SIG-M5 (cell line): ENCODE measurements at places on chromosomes 7 and 10.

DNA sequence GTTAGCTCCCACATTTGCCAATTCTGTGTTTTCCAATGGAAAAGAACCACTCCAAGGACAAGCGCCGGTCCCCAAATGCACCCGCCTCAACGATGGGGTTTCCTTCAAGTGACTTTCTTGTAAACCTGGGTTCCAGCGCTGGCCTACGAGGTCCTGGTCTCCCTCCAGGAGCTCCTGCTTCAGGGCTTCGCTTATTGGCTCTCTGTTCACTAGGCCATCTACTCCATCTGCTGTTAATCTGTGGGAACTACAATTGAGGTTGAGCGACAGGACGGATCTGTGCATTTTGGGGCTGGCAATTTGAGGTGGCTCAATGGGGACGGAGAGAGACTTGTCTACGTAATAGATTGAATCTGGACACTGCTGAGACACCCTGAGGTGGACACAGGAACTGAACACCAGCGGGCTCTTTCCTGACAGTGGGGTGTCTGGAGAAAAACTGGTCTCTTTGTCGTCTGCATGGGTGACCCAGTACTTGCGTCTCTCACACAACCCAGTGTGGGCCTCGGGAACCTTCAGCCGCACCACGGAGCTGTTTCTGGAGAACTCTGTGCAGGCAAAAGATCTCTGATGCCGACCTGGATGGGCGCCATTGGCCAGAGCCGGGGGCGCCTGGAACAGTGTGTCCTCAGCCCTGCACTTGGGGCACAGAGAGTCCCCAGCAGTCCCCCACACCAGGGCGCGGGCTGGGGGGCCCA lies 115.9 kb upstream of the ADAM12 start:
- no peak for DNase-seq

DNA sequence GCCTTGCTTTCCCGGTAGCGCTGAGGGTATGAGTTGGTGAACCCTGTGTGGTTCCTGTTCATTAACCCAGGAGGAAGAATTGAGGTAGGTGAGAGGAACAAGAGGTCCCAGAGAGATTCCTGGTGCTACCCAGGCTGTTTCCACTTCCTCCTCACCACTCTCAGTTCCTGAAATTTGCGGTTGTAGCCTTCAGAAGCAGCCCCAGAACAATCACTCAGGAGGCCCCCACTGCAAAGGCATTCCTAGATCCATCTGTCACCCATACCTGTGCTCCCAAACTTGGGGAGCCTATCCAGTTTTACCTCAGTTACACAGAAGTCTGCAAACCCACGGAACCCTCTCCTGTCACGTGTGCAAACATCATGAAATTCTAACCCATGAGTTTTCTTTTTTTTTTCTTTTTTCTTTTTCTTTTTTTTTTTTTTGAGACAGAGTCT lies 9.0 kb upstream of the PIP4K2A start:
- DNase-seq, result peak; percentile 21

- DNase-seq, result no peak
Observed at GRCh38 chr7:79462390-79462789, 8.9 kb upstream of the MAGI2 start.

DNA sequence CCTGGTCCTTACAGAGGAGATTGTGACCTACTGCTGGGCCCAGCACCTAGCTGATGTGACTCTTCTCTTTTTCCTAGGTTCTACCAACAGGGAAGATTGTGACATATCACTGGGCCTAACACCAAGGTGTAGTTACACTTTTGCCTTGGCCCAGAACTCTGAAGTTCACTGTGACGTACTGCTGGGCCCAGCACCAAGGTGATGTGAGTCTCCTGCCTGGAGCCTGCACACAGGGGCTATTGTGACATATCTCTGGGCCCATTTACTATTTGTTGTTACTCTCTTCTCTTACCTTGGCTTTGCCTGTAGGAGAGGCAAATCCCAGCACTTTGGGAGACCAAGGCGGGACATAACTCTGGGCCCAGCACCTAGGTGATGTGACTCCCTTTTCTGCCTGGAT lies 23.1 kb upstream of the ZNF107 start:
- no peak for DNase-seq

- DNase-seq, result no peak
Observed at GRCh38 chr10:110200503-110200902, 6.9 kb upstream of the MXI1 start.

DNA sequence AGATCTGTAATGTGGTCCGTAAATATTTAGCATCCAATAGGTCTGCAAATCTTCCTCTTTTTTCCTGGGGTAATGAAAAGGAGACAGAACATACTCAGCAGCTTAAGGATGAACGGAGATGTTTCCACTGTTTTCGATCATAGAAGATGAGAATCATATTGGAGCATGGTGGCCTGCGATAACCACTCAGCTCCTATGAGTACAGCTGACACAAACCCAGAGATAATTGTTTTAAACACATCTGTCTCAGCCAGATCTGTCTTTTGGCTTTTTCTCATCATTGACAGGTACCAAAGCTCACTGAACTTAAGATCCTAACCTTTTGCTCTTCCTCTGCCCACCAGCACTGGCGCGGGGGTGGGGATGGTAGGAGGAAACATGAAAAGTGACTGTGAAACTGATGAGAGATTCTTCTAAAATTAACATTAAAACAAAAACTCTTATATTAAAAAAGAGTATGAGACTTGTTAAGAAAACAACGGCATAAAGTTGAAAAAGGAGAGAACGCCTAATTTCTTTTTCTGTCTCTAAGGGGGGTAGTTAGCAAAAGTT lies 71.0 kb downstream of the SVOPL start:
- no peak for DNase-seq

DNA sequence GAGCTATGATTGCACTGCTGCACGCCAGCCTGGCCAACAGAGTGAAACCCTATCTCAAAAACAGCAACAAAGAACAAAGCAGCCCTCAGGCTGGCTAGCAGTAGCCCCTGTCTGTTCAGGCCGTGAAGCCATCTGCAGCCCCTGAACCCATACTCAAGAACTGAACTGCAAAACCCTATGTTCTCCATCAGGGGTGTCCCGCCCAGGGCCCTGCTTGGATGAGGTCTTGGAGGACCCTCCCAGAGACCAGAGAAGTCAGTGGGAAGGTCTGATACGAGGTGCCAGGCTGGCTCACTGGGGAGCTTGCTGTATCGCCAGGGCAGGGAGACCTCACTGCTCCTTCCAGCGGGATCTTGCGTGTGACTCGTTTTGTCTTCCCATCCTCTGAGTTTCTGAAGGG lies 39.3 kb downstream of the RBM17 start:
- DNase-seq, result no peak

DNA sequence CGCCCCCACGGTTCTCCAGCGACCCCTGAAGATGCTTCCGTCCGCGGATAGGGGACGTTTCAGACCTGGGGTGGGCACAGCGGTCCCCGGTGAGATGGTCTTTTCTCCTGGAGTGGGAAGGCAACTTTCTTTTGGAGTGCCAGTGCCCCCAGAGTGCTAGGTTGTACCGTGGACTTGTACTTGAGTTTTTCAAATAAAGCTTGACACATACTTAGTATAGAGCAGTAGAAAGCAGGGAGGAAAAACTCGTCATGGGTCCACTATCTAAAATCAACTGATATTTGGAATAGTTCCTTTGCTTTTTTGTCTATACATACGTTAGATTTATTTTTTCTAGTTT lies 28.4 kb downstream of the RBM20 start:
- DNase-seq, result no peak

GRCh38 chr10:97081621-97082235 lies 104.0 kb downstream of the SLIT1 start:
- DNase-seq, result no peak

GRCh38 chr10:123381224-123381623 lies 227.0 kb downstream of the BUB3 start:
- no peak for DNase-seq

DNA sequence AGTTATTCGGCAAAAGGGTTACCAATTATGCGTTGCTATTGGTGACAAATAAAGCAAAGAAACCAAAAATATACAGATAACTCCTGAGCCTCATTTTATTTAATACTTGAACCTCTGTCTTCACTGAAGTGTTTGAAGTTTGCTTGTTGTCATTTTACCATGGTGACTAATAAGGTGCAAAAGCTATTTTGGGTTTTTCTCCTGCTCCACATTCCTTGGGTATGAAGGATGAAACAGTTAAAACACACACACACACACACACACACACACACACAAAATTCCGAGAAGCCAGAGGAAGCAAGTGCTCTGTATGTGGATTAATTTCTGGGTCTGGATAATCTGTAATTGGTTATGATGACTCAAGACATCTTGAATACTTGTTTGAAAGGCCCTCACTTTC lies 246.5 kb downstream of the COBL start:
- no peak for DNase-seq

DNA sequence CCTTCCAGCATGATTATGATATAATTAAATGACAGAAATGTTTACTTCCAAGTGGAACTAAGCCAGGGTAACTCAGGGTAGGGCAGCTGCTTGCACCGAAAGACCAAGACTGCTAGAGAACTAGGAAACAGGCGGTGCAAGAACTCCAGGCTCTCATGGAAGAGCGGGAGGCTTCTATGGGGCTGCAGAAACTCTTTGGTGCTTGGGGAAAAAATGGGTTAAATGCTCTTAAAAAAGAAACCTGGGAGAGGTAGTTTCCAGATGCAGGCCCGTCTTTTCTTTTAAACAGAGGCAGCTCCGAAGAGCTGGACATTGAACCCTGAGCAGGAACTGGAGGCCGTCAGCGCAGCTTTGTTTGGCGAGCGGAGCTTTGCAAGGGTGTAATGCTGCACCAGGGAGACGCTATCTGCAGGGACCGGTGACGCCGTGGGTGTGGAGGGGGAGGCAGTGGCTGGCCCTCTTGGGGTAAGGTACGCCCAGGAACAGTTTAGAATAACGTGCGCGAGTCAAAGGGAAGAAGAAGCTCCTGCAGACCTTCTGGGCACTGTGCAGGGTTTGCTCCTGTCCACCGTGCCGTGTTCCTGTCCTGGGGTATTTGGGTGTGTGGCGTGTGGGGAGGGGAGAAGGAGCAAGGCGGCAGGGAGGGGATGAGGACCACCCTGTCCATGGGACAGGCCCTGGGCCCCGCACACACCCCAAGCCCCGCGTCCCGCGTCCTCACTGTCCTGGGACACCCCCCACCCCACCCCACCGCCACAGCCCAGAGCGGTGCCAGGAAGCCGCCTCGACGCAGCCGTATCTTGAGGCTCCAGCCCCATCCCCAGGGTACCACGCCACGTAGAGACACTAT lies 59.0 kb downstream of the EGFR start:
- no peak for DNase-seq

DNA sequence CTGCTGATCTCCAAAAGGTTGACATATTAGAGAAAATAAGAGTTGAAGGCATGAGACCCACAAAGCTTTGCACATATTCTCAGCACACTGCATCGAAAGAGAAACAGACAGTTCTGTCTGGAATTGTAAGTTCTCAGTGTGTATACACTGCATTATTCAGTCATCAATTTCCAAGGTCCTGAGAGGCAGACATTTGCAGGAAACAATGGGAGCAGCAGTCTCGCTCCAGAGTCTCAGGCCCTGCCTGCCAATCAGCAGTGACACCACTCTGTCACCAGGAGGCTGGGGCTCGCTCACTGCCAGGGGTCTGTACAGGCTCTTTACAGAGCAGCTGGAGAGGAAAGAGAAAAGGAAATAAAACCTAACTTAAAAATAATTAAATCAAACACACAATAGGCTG lies 36.3 kb downstream of the JAZF1 start:
- DNase-seq, result no peak
